Stimulated activated CD4-positive, alpha-beta T cell treated with anti-CD3 and anti-CD28 coated beads, Interleukin-12 subunit alpha, Interleukin-12 subunit beta, amount 100 ng/mL, for 4 hours (primary cell): ENCODE measurements at places on chromosomes 12 and 14.

GRCh38 chr12:112859291-112859690, 47.5 kb upstream of the OAS1 start:
- no peak for DNase-seq

GRCh38 chr12:53601296-53601847, 24.8 kb downstream of the ATF7 start:
- no peak for DNase-seq

DNA sequence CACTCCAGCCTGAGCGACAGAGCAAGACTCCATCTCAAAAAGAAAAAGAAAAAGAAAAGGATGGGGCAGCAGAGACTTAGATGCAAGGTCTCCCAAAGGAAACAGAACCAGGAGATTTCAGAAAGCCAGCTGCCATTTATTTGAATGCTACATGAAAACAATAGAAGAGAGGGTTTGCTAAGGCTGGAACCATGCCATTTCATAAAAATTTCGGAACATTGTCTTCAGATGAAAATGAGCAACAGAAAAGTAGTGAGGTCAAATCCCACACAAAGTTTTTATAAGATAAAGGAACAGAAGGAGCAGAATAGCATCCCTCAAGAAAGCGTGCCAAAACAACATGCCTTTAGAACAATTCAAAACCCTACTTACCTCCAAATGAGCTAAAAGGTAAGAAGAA, 175.3 kb downstream of the ETV6 start:
- DNase-seq, result no peak

DNA sequence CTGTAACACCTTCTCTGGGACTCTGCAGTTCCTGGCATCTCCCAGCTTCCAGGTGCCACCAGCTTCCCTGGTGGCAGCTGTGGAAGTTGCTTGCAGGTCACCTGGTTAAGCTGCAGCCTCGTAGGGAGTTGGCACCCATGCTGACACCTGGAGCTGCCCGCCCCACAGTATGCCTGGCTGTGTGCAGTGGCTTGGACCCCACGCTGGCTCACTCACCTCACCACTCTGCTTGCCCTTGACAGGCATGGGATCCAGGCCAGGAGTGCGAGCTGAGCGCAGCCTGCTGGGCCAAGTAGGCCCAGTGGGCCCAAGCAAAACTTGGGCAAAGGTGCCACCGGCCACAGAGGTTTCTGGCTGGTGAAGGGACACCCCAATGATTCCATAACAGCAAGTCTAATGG, 48.5 kb downstream of the EGLN3 start:
- DNase-seq, result no peak
